ENCODE measurements at places on chromosomes 13 and 19. TPM values are rescaled to one million over a fixed set of nuclear protein-coding genes. Genes with fewer than 3 reads are reported as not detected.

DNA sequence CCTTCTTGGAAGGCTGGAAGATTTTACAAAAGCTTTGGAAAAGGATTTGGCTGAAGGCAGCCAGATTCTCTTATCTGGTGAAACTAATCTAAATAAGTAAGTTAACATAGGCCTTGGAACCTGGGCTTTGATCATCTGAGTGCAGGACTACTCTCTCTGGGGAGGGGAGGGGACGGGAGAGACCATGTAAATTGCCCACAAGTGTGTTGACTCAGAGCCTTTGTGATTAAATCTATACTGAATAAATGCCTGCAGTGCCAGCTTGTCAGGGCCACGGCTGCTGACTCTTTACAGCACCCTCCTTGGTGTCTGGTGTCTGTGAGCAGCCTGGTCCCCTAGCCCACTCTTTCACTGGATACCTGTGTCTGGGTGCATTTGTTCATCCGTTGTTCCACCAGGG lies 251.4 kb downstream of the ITGBL1 start:
- peaks cover 7% of the 10 kb centered on the region for H3K27me3 ChIP-seq
- no peak for DNase-seq

- peaks cover 10% of the 10 kb centered on the region for H3K36me3 ChIP-seq
- no peaks in the 10 kb centered on the region for H3K27me3 ChIP-seq
- DNase-seq, result peak; percentile 11
- H3K4me1 ChIP-seq, result peaks cover 60% of the 10 kb centered on the region
- H3K4me3 ChIP-seq, result peak overlapping the region; percentile 55
These were observed 9.6 kb downstream of the ABHD13 start for GRCh38 chr13:108227651-108228272.

ZNF540 gene
- total RNA-seq, result 0.98 TPM

ZNF177 gene
- total RNA-seq, result 12.7 TPM

SYDE1 gene
- total RNA-seq, result 5.0 TPM

MARCHF2 gene
- total RNA-seq, result 23.0 TPM
